ENCODE measurements at places on chromosomes 2 and 18.

DNA sequence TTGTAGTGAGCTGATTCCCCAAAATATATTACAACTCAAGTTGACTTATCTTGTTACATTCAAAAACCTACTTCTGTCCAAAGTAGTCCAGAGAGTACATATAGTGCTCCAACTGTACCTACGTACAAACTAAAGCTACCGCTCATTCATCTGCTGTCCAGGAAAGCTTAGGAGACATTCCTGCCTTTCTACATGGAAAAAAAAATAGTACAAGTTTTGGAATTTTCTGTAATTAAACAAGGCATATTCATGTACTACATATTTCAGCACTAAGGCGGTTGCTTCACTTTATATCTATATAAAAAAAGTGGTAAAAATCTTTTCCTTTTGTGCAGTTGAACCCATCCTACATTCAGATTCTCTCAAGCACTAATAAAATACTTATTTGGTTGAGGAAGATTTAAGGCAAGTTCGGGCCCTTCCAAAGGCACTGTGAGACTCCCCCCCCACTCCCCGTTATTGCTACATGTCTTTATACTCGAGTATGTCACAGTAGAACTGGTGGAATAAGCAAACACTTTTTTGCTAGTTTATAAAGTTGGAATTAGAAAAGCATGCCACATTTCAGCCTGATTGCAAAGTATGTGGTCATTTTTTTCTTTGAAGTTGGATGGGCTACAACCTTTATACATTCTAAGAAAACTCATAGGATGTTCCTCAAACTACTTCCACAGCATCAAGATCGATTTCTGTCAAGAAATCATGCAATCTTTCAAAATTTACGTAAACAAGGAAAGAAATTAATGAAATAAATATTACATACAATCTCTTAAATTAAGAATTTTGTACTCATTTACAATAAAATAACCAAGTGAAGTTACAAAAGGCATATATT lies 3.7 kb downstream of the ZFP36L2 start:
- DNase-seq, result no peak

GRCh38 chr2:152167065-152167464 lies 8.5 kb downstream of the STAM2 start:
- DNase-seq, result no peak

DNA sequence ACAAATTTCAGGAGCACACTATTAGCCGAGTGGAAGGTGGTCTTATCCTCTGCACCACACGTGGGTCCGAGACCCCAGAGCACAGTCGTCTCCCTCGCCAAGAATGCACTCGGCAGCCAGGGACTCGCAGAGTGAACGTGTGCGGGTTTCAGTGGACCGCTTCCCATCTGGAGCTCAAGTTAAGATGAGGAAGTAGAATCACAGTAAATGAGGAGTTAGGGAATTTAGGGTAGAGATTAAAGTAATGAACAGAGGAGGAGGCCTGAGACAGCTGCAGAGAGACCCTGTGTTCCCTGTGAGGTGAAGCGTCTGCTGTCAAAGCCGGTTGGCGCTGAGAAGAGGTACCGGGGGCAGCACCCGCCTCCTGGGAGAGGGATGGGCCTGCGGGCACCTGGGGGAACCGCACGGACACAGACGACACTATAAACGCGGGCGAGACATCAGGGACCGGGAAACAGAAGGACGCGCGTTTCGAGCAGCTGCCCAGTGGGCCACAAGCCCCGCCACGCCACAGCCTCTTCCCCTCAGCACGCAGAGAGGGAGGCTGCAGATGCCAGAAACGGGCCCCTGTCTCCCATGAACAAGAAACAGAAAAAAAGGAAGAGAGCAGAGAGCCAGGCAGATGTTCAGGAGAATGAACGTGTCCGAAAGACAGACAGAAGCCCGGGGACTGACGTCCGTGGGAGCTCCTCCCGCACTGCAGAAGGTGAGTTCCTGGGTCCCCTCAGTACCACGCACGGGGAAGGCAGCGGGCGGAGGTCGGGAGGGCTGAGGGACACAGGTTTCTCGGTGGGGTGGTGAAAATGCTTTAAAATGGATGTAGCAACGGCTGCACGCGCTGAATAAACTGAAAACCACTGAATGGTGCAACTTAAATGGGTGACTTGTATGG lies 5.4 kb upstream of the KCNG2 start:
- DNase-seq, result no peak

DNA sequence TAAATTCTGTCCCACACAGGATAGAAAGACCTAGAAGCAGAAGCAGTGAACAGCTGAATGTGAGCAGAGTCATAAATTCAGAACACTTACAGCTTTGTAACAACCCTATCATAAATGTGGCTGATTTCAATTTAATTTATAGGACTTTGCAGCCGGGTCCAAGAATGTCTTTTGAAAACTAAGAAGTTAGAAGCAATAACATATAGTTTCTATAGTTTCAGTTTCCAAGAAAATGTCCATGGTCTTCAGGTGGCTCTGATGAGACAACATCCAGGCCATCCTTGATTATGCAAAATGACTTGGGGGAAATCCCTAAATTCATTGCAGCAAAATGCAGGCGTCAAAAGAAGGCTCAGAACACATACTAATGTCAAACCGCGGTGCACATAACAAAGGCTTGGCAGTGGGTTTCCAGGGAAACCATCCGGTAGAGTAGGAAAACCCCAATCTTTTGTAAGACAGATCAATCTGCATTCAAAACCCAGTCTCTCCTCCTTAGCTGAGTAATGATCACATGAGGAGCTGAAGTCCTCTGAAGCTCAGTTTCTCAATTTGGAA lies 442.2 kb upstream of the ID2 start:
- DNase-seq, result no peak

DNA sequence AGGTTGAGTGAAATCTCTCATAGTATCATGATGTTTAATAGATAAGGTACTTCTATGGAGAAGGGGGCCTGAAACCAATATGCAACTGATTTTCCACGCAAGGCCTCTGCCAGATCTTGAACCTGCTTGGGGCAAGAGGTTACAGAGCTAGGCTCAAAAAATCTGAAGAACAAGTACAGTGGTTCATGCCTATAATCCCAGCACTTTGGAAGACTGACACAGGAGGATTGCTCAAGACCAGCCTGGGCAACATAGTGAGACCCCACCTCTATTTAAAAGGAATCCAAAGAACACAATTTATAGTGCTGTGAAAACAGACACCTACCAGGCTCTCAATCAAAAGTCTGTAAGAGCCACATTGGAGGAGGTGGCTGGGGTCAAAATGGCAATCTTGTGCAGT lies 28.6 kb downstream of the HADHA start:
- no peak for DNase-seq

DNA sequence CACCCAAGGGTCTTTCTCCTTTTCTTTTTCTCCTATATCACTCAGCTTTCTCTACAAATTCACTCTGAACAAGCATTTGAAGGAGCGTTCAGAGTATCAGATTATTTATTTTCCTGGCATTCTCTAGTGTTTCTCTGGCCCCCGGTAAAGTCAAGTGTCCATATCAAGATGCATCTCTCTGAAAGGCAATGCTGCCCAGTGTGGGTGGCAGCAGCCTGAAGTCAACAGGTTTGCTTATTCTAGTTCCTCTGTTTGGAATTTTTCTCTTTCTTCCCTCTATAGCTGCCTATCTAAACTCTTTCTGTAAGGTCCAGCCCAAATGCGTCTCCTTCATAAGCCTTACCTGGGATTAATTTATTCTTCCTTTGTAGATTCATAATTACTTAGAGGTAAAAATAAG lies 526.2 kb upstream of the TNP1 start:
- no peak for DNase-seq

DNA sequence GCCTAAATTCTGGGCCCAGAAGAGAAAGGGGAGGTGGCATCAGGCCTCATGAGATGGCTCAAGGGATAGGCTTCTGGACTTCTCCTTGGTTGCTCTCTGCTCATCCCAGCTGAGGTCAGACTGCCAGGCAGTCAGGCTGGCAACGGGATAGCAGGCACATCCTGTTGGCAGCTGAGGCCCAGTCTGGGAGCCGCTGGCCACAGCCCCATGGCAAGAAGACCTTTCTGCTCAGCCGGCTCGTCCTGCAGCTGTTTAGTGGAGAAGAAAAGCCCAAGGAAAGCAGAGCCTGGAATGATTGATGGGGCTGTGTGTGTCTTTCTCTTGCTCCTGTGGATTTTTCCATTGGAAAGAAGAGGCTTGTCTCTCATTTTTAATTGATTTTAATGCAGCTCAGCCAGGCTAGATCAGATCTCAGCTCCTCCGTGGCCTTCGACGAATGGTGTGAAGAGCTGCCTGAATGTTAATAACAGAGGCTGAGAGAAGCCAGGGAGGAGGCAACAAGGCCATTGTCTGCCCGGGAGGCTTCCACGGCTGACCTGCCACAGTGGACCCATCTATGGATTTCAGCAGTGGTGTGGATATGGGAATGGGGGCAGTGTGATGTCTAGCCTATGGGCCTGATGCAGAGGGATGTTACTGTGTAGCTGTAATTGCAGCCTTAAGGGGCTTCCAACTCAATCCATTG lies 99.5 kb downstream of the HS1BP3 start:
- no peak for DNase-seq

DNA sequence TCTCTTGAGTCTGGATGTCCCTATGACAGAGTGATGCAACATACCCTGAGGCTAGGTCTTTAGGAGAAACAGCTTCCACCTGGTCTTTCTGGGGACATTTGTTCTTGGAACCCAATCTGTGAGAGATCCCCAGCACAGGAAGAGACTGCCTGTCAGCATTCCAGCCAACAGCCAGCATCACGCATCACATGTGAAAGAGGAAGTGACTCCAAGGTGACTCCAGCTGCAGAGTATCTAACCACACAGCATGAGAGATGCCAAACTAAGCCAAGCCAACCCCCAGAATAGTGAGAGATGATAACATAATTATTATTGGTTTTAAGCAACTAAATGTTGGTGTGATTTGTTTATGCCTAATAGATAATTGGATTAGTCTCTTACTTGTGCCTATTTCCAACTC lies 35.7 kb downstream of the C18orf63 start:
- no peak for DNase-seq

DNA sequence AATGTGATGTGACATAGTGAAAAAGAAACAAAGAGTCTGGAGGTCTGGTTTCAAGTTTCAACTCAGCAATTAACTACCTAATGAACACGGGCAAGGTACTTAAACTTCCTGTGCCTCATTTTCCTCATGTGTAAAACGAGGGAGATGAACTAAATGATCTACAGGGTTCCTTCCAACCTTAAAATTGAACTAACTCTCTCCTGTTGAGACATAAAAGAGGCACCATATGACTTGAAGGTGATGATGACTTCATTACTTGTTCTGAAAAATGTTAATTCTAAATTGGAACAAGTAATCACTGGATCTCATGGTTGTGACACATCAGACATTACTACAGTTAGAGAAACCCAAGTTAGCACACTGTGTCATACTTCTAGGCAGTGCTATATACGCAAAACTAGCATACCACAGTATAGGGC lies 8.9 kb upstream of the REL start:
- no peak for DNase-seq

GRCh38 chr2:176135035-176135440 lies 5.5 kb downstream of the HOXD8 start:
- DNase-seq, result no peak

GRCh38 chr2:98907966-98908905 lies 27.8 kb downstream of the CRACDL start:
- no peak for DNase-seq

DNA sequence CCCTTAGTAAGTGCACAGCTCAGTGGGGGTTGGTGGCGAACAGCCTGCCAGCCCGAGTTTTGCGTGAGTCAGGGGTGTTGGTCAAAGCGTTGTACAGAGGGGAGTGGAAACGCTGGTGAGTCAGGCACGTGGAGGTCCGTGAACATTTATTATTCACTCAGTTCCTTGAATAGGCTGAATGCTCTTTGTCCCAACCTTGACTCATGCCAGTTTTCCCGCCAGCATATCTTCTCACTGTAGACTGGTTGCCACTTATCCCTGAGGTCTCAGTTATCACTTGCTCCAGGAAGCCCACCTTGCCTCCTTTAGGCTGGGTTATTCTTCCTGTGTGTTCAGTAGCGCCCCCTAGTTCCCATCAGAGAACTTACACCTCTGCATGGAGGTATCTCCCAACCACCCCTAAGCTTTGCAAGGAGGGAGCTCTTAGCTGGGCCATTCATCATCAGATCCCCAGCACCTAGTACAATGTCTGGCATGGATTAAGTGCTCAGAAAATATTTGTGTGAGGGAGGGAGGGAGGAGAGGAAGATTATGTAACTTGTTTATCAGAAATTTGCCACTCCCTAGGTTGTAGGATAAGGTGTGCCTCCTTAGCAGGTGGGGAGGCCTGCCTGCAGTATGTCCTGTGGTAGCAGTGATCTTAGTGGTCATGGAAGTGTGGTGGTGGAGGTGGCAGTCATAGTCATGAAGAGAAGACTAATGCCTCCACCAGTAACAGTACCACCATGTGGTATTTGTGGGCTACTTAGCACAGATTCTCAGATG lies 72.1 kb downstream of the CABLES1 start:
- no peak for DNase-seq

- no peak for DNase-seq
Observed at GRCh38 chr2:40123326-40123725, 328.6 kb downstream of the SLC8A1 start.

GRCh38 chr2:197286805-197287595 lies 23.6 kb downstream of the ANKRD44 start:
- no peak for DNase-seq

DNA sequence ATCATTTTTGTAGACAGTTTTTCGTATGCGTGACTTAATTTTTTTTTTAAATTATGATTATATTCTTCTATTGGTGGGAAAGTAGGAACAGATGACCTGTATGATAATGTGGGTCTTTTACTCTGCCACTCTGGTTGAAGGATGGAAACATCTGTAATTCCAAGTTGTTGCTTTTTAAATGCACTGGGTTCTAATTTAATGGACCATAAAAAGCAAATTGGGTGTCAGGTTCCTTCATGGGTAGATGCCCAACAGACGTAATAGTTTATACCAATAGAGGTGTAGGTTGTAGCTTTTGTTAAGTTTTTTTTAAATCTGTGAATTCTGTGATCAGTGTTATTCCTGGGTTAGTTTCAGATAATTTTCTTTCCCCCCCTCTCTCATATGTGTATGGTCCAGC lies 117.6 kb downstream of the MAP4K4 start:
- no peak for DNase-seq

DNA sequence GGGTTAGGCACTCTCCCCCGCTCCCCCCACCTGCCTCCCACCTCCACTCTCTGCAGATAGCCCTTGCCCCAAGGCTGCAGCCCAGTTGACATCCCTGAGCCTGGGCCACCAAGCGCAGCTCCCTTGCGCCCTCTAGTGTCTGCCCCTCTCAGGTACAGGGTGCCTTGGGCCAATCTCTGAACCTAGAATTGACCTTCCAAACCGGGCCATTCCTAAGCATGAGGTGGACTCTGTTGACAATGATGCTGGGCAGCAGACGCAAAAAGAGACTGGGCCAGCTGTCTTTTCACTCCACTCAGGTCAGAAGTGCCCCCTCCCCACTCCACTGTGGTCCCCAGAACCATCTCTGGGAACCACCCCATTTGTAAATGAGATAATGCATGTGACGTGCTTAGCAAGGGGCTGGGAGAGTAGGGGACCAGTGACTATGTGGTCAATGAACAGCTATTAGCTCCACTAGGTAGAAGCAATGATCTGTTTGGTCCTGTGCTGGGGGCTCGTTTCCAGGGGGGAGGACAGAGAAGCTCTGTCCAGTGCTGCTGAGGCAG lies 43.3 kb upstream of the PLB1 start:
- DNase-seq, result peak; percentile 58
